ENCODE measurements at places on chromosomes 7 and 10.
A peak's percentile ranks its signal among the peaks of the same experiment; 100 is the strongest.

GRCh38 chr7:134422008-134422407, 36.9 kb downstream of the AKR1B1 start:
- DNase-seq: peak; percentile 53

- DNase-seq: no peak
Measured at GRCh38 chr7:44568771-44569560, 4.7 kb downstream of the DDX56 start.

GRCh38 chr10:91537614-91538383, 95.1 kb downstream of the PPP1R3C start:
- no peak for DNase-seq

DNA sequence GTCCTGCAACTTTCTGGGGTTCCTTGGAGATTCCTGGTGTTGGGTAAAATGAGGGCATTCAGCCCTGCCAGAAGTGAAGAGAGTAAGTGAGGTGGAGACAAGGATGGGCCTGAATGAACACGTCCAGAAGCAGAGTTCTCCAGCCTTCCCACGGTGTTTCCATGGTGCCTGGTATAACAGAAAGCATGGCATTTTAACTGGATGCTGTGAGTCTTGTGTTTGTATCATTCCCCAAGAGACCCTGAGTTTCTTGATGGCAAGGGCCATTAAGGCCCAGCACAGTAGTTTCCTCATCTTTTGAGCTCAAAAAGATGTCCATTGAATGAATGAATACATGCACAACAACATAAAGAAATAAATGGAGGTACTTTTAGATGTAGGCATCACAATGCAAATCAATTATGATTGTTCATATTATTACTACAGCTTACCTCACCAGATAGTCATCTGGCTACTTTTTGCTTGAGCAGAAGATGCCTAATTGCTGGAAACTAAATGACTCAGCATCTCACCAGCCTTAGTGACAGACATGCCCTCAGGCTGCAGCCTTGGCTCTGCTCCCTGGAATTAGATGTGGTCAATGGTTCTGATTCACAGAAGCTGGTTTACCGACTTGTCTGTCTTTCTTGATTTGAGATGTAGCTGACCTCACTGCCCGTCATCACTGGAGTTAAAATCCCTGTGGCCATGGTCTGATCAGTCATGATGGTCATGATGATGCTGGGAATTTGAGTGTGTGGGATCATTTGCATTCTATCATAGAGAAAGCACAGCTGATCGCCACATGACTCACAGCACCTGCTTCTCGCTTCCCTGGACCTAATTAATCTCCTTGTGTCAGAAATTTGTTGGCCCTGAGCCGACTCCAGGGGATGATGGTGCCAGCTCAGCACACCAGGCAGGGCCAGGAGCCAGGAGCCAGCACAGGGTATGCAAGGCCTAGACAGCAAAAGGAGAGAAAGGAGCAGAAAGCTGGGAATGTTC, 83.9 kb downstream of the CXCL12 start:
- peak; percentile 28 for DNase-seq

- DNase-seq: no peak
Measured at GRCh38 chr7:141704112-141704511, 2.1 kb upstream of the DENND11 start.

DNA sequence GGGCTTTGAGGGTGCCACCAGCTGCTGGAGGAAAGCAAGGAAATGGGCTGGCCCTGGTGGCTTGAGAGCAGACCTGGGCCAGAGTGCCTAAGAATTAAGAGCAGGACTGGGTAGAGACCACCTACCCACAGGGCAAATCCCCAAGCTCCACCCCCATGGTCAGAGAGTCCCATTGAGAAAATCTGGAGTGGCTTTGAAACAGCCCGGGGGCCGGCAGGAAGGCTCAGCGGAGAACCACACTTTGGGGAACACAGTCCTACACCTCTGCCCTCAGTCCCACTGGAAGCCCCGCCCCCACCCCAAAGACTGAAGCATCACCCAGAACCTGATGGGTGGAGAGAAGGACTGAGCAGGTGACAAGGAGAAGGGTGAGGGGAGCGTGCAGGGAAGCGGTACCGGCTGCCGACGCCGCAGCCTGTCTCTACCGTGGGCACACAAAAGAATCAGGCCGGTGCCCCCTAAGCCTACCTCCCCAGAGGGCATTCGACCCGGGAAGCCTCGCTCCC, 3.6 kb downstream of the SMARCD3 start:
- no peak for DNase-seq

- DNase-seq: no peak
Measured at GRCh38 chr7:40327873-40328272, 193.1 kb downstream of the SUGCT start.

- DNase-seq: no peak
Measured at GRCh38 chr7:143299840-143300239, 11.7 kb downstream of the CASP2 start.

DNA sequence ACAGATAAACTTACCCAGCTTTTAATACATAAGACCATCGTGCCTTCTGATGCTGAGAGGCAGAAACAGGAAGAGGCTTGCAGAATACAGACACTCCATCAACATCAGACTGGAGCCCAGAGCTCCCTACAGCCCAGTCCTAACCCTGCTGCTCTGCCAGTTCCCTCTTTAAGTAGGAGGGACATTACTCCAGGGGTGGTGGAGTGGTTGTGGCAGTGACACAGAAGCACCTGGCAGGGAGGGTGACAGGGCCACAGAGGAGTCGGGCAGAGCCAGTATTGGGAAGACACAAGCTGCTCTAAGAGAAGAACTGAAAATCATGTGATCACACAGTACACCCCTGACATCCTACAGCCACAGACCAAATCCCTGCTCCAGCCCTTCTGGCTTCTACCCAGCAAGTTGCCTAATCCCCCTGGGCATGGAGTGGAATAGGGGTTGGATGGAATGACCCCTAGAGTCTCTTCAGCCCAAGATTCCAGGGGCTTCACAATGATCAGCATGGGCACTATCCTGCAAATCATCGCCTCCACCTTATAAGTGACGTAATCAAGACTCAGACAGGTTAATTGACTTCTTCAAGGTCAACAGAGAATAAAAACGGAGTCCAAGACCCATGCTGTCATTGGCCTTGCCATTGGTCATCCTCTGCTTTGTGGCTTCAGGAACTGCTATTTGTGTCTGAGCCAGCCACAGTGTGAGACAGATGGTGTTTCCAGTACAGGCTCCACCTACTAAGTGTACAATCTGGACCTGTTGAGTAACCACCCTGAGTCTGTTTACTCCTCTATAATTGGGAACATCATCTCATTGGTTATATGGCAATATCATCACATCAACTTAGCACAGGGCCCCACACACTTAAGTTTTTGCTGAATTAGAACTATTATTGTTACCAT, 61.1 kb upstream of the ZMIZ1 start:
- peak; percentile 58 for DNase-seq

GRCh38 chr10:78600740-78601139, 468.0 kb upstream of the ZMIZ1 start:
- DNase-seq: no peak

- DNase-seq: no peak
Measured at GRCh38 chr10:132455441-132455971, 58.5 kb downstream of the PWWP2B start.

DNA sequence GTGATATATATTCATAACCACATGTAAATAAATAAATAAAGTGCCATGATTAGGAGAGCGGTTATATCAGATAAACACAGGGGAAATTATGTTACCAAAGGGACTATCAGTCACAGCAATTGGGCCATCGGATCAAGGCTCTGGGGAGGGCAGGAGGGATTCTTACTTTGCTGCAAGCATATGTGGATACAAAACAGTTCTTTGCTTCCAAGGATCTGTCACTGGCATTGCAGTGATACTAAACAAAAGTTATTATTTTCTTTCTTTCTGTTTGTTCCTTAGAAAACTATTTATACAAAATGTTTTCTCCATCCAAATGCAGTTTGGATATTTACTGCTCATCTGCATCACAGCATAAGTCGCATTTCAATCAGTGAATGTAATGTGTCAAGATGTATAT, 188.4 kb upstream of the MGMT start:
- no peak for DNase-seq

- no peak for DNase-seq
Measured at GRCh38 chr10:103474077-103474476, 5.0 kb downstream of the CALHM3 start.

GRCh38 chr7:2373124-2373556, 18.5 kb downstream of the EIF3B start:
- no peak for DNase-seq

DNA sequence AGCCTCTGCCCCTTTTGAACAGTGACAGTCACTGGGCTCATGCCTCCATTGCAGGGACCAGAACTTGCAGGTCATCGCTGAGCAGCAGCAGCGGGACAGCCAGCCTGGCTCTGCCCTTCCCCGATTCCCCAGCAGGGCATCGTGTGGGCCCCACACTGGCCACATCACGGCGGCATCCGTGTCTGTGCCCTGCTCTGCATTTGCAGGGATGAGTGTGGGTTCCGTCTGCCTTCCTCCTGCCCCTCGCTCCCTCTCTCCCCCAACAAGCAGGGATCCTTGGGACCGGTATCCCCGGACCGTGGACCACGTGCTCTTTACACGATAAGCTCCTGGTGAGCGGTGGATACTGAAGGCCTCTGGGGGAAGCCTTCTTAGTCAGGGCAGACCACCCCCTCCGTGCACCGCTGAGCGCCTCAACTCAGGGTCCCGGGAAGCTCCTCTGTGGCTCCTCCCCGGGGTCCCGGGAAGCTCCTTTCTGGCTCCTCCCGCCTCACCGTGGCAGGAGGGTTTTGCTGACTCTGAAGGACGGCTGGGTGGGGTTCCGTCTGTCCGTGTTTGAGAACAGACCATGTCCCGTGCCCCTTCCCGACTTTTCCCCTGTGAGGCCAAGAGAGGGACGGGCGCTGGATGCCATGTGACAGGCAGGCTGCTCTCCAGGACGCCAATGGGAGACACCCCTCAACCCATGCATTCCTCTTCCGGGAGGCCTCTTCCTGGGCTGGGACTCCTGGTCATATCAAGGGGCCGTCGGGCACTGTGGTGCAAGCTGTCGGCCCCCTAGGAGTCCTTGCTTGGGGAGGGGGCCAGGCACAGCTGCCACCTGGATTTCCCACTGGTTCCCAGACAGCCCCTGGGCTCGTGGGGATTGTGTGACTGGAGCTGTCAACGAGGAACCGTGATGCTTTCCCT, 23.5 kb upstream of the NKX6-2 start:
- DNase-seq: no peak

GRCh38 chr10:22651276-22651980, 63.0 kb downstream of the PIP4K2A start:
- DNase-seq: peak; percentile 65

DNA sequence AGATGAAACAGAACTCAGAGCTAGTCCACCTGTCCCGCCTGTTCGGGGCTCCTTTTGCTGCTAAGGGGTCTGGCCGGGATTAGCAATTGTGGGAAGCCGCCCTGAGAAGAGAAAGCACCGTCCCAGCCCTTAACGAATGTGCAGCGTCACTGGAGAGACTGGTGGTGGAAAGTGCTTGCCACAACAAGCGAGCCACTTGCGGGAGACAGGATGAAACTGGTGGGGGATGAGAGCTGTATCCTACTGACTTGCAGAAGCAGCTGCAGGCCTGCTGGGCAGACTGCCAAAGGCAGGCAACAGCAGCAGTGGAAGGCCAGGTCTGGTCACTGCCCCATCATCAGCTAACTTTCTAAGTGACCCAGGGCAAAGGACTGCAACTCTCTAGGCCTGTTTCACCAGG, 95.4 kb downstream of the FAM53B start:
- DNase-seq: peak; percentile 42

DNA sequence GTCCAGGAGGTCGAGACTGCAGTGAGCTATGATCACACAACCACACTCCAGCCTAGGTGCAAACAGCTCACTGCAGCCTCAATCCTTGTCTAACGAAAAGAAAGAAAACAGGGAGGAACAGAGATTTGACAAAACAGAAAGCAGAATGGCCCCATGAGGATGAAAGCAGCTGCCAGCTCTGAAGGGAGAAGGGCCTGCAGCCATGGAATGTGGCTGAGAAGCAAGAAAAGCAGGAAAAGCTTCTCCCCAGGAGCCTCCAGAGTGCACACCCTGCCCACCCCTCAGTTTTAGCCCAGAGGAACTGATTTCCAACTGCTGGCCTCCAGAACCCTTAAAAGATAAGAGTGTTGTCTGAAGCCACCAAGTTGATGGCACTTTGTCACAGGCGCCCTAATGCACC, 13.0 kb downstream of the ESYT2 start:
- DNase-seq: no peak

GRCh38 chr7:94228223-94228622, 166.5 kb upstream of the COL1A2 start:
- no peak for DNase-seq

DNA sequence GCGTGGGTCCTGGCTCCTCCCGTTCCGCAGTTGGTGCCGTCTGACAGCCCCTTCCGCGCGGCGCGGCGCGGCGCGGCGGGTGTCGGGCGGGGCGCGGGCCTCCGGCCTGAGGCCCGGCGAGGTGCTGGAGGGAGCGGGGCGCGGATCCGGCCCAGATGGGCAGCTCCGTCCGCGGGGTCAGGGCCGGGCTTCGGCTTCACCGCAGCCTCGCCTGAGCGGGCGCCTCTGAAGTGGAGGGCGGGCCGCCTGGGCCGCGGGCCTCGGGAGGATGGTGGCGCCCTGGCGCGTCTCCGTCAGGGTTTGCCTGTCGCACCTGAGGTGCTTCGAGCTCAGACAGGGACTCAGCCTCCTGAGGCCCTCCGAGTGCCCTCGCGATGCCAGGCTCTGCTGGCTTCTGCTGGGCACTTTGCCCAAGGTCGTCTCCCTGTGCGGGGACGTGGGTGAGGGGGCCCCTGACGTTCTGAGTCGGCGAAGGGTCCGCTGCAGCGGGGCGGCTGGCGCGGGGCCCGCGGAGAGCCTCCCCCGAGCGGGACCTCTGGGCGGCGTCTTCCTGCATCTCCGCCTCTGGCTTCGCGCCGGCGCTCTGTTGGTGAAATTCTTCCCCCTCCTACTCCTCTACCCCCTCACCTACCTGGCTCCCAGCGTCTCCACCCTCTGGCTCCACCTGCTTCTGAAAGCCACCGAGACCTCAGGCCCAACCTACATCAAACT, 473 bp downstream of the ADCK2 start:
- DNase-seq: peak; percentile 46

GRCh38 chr7:71238581-71239295, 106.8 kb downstream of the GALNT17 start:
- DNase-seq: no peak

DNA sequence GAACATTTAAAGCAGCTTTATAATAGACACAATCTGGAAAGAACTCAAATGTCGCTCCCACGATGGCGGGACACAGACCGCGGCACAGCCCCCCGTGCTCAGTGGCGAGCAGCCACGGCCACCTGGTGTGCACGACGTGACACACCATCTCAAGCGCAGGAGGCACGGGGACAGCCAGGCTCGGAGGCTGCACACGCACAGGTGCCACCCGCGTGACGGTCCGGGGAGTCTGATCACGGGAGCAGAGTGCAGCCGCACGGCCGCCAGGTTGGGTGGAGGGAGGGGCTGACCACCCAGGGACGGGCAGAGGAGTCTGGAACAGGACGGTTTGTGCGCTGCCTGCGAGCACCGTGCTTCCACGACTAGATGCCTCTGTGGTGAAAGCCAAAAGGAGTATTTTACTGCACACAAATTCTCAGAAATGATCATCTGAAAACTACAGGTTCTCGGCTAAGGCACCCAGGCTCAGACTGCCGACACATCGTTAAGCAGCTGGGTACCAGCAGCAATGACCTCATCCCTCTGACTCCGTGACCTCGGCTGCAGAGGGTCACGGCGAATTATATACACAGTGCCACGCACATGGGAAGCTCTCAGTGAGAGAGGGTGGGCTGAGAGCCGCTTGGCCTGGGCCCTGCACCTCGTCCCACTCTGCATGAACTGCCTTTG, 7.5 kb upstream of the GPER1 start:
- no peak for DNase-seq

All from suppressor macrophage treated with lipopolysaccharide for 1 hour (primary cell).